Cardiac ventricle fibroblast (primary cell): ENCODE measurements at places on chromosomes 3 and 15. TPM values are rescaled to one million over a fixed set of nuclear protein-coding genes. Genes with fewer than 3 reads are reported as not detected.

The ARNT2 gene
- total RNA-seq = 6.4 and 6.9 TPM in 2 replicates

The MYEF2 gene
- 0.29 TPM in 1 of 2 replicates, not detected in the other for total RNA-seq

The IQCF5 gene
- not detected in 2 replicates for total RNA-seq

The GHSR gene
- not detected in 2 replicates for total RNA-seq

The LRRIQ4 gene
- not detected in 2 replicates for total RNA-seq

The KCNMB3 gene
- total RNA-seq = 0.37 and 1.1 TPM in 2 replicates

The KCNH8 gene
- total RNA-seq = not detected in 2 replicates

The SLC2A2 gene
- not detected in 2 replicates for total RNA-seq

The SLC24A5 gene
- total RNA-seq = not detected in 2 replicates

The MYRIP gene
- 0.12 and 0.34 TPM in 2 replicates for total RNA-seq

The CCR9 gene
- total RNA-seq = not detected in 2 replicates

The ACOX2 gene
- total RNA-seq = 21.7 and 24.2 TPM in 2 replicates

The TNFSF10 gene
- total RNA-seq = 6.9 and 8.3 TPM in 2 replicates

The OSTN gene
- not detected in 2 replicates for total RNA-seq

The MYO5C gene
- 0.25 and 0.39 TPM in 2 replicates for total RNA-seq

The FANCI gene
- total RNA-seq = 1.9 and 3.8 TPM in 2 replicates

The ZIC1 gene
- total RNA-seq = not detected in 2 replicates

The C2CD4A gene
- 0.05 and 0.06 TPM in 2 replicates for total RNA-seq

The CHST13 gene
- not detected in 2 replicates for total RNA-seq

The SEMA6D gene
- 2.8 and 3.7 TPM in 2 replicates for total RNA-seq

The ZPLD1 gene
- total RNA-seq = not detected in 2 replicates

The MGA gene
- total RNA-seq = 13.7 and 18.6 TPM in 2 replicates

The TMEM108 gene
- not detected in 2 replicates for total RNA-seq

The PLA2G4D gene
- total RNA-seq = not detected in 2 replicates

The NUP210 gene
- not detected in 2 replicates for total RNA-seq

The PTX3 gene
- 457 and 493 TPM in 2 replicates for total RNA-seq

The TP63 gene
- 0.37 and 0.59 TPM in 2 replicates for total RNA-seq

The KLHL40 gene
- not detected in 2 replicates for total RNA-seq

The GNAT1 gene
- not detected in 2 replicates for total RNA-seq

The SAMMSON gene
- not detected in 2 replicates for total RNA-seq

The AGTR1 gene
- total RNA-seq = 19.3 and 20.5 TPM in 2 replicates

The CPNE4 gene
- not detected in 2 replicates for total RNA-seq

The HDAC11 gene
- total RNA-seq = 8.9 and 14.6 TPM in 2 replicates

The LRRC34 gene
- 3.6 and 4.6 TPM in 2 replicates for total RNA-seq

The PLSCR5 gene
- not detected in 2 replicates for total RNA-seq

The ZBTB47 gene
- 20.2 and 27.4 TPM in 2 replicates for total RNA-seq

The RASGRP1 gene
- 0.05 and 0.25 TPM in 2 replicates for total RNA-seq

The SPATA12 gene
- 0.12 TPM in 1 of 2 replicates, not detected in the other for total RNA-seq

The ST3GAL6 gene
- total RNA-seq = 11.0 and 12.0 TPM in 2 replicates

The CPB1 gene
- total RNA-seq = not detected in 2 replicates

The CCDC54 gene
- total RNA-seq = not detected in 2 replicates

The POLQ gene
- 0.19 and 0.68 TPM in 2 replicates for total RNA-seq

The SHC4 gene
- total RNA-seq = 0.64 and 1.1 TPM in 2 replicates

The JMJD7 gene
- 3.0 and 3.6 TPM in 2 replicates for total RNA-seq

The TNFAIP8L3 gene
- total RNA-seq = 6.6 and 11.5 TPM in 2 replicates

The GPR27 gene
- total RNA-seq = 0.06 and 0.54 TPM in 2 replicates

The LYZL4 gene
- total RNA-seq = not detected in 2 replicates

The DPPA2 gene
- not detected in 2 replicates for total RNA-seq

The OR4F15 gene
- total RNA-seq = not detected in 2 replicates

The PRR23E gene
- total RNA-seq = not detected in 2 replicates

The HESX1 gene
- total RNA-seq = 0.19 and 0.49 TPM in 2 replicates

The STRA6 gene
- total RNA-seq = 0.44 TPM in 1 of 2 replicates, not detected in the other
